RWPE2 (cell line): ENCODE measurements at places on chromosomes 5 and 9.

GRCh38 chr5:62168506-62169281 is 137.3 kb upstream of the KIF2A start:
- no peak overlapping the region for H3K4me3 ChIP-seq
- H3K27ac ChIP-seq, result no peak overlapping the region
- peaks cover 5% of the 10 kb centered on the region for H3K4me1 ChIP-seq
- no peaks in the 10 kb centered on the region for H3K36me3 ChIP-seq
- no peak for DNase-seq

GRCh38 chr9:16869131-16869881 is 1.2 kb downstream of the BNC2 start:
- peaks cover 9% of the 10 kb centered on the region for H3K4me1 ChIP-seq
- no peak overlapping the region for H3K4me3 ChIP-seq
- H3K36me3 ChIP-seq, result no peaks in the 10 kb centered on the region
- peaks cover 19% of the 10 kb centered on the region for H3K27me3 ChIP-seq

DNA sequence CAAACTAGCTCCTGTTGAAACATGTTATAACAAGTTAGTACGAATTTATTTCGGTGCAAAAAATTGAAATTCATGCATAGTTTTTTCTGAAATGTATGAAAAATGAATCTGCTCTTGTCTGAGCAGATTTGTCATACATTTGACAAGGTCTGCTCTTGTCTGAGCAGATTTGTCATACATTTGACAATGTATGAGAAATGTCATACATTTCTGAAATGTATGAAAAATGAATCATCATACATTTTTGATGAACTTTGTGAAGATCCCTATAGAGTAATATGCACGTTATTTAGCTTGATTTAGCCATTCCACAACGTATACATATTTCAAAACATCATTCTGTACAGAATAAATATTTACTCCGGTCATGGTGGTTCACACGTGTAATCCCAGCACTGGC is 85.9 kb upstream of the PARP8 start:
- H3K27me3 ChIP-seq, result no peaks in the 10 kb centered on the region
- H3K4me1 ChIP-seq, result peaks cover 20% of the 10 kb centered on the region
- H3K27ac ChIP-seq, result peak overlapping the region; percentile 83
- no peak for DNase-seq
- no peaks in the 10 kb centered on the region for H3K36me3 ChIP-seq

DNA sequence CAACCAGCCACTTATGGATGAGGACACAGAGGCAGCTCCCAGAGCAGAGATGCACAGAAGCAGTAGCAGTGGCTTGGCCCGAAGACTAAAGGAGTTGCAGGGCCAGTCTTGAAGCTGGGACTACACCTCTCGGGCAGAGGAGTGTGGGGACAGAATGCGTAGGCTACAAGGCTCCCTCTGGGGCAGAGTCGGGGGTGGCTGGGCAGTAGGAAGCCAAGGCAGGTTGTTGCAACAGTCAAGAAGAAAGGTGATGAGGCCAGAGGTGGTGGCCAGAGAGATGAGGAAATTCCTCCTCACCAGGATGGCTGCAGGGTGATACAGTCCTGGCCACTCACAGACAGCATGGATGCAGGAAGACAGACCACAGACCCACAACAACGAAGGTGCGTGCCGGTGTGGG is 4.9 kb upstream of the N4BP3 start:
- peak overlapping the region; percentile 11 for H3K27ac ChIP-seq
- no peaks in the 10 kb centered on the region for H3K36me3 ChIP-seq
- no peak for DNase-seq
- H3K4me1 ChIP-seq, result peaks cover 26% of the 10 kb centered on the region

GRCh38 chr5:120538644-120539043 is 74.5 kb downstream of the PRR16 start:
- no peak for DNase-seq
- H3K4me3 ChIP-seq, result no peak overlapping the region
- no peaks in the 10 kb centered on the region for H3K27me3 ChIP-seq
- H3K27ac ChIP-seq, result peak overlapping the region; percentile 39
- H3K4me1 ChIP-seq, result peaks cover 20% of the 10 kb centered on the region

DNA sequence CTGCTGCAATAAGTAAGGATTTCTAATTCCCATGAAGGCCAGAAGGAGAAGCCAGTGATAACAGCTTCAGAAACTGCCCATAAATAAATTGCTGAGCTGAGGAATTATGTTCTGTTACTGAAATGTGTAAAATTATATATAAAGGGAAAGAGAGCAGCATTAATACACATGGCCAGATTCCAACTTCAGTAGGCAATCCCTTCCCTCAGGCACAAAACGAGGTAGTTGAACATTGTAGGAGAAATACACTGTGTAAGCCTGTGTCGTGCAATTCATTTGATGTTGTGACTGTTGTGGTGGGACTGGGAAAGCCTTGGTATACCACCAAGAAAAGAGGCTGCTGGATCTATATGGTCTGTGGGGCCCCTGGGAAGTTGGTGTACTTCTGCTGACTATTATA is 192.9 kb downstream of the WDR70 start:
- no peaks in the 10 kb centered on the region for H3K36me3 ChIP-seq
- H3K27me3 ChIP-seq, result no peaks in the 10 kb centered on the region
- no peak for DNase-seq
- H3K27ac ChIP-seq, result no peak overlapping the region
- no peaks in the 10 kb centered on the region for H3K4me1 ChIP-seq

GRCh38 chr5:73222173-73222572 is 49.2 kb downstream of the TMEM174 start:
- no peaks in the 10 kb centered on the region for H3K4me1 ChIP-seq
- no peak overlapping the region for H3K27ac ChIP-seq
- H3K27me3 ChIP-seq, result no peaks in the 10 kb centered on the region
- no peaks in the 10 kb centered on the region for H3K36me3 ChIP-seq
- no peak for DNase-seq
- no peak overlapping the region for H3K4me3 ChIP-seq

- no peak overlapping the region for H3K4me3 ChIP-seq
- no peaks in the 10 kb centered on the region for H3K27me3 ChIP-seq
- no peak for DNase-seq
- no peaks in the 10 kb centered on the region for H3K36me3 ChIP-seq
Observed at GRCh38 chr5:14996997-14997396, 125.4 kb upstream of the ANKH start.

- no peak for DNase-seq
- H3K36me3 ChIP-seq, result no peaks in the 10 kb centered on the region
- H3K4me3 ChIP-seq, result no peak overlapping the region
- no peaks in the 10 kb centered on the region for H3K27me3 ChIP-seq
Observed at GRCh38 chr5:121121786-121122185, 657.7 kb downstream of the PRR16 start.

- H3K4me1 ChIP-seq, result no peaks in the 10 kb centered on the region
- peaks cover 16% of the 10 kb centered on the region for H3K27me3 ChIP-seq
- DNase-seq, result no peak
- no peak overlapping the region for H3K4me3 ChIP-seq
- H3K27ac ChIP-seq, result no peak overlapping the region
Observed at GRCh38 chr5:60535198-60535597, 164.8 kb downstream of the DEPDC1B start.

GRCh38 chr9:126926364-126926763 is 11.8 kb downstream of the RALGPS1 start:
- no peak for DNase-seq
- H3K4me3 ChIP-seq, result no peak overlapping the region
- H3K36me3 ChIP-seq, result no peaks in the 10 kb centered on the region
- no peak overlapping the region for H3K27ac ChIP-seq
- no peaks in the 10 kb centered on the region for H3K27me3 ChIP-seq

DNA sequence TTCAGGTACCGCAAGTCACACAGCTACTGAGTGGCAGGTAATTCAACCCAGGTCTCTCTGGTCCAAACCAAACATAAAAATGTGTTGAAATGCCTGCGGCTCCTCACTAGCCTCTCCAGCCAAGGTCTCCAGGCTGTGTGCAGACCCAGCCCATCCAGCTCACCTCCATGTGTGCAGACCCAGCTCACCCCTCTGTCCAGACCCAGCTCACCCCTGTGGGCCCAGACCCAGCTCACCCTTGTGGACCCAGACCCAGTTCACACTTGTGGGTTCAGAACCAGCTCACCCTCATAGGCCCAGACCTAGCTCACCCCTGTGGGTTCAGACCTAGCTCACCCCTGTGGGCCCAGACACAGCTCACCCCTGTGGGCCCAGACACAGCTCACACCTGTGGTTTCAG is 188.0 kb upstream of the ADCY2 start:
- H3K4me1 ChIP-seq, result no peaks in the 10 kb centered on the region
- no peaks in the 10 kb centered on the region for H3K36me3 ChIP-seq
- no peak for DNase-seq
- no peaks in the 10 kb centered on the region for H3K27me3 ChIP-seq

DNA sequence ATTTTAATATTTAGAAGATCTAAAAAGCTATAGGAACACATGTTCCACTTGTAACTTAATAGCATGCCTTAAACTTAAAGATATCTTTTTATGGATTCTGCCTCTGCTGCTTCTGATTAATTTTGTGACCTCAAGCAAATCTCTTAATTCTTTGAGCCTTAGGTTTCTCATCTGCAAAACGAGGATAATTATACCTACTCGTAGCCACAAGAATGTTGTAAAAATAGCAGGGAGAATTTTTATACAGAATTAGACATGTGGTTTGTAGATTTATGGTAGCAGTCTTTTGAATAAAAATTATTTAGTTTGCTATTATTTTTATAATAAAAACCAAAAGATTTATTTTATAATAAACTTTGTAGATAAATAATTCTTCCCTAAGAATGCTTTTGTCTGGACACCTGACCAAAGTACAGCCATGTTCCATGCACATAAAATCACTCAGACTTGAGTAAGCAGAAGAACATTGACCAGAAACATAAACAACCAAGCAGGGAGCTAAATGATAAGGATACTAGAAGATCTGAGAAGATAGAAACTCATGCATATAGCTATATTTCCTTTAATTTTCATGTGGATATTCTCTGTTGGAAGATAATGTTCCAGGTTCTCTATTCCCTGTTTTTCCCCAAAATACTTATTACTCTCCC is 18.5 kb downstream of the C9orf85 start:
- H3K27ac ChIP-seq, result no peak overlapping the region
- no peak for DNase-seq
- peaks cover 3% of the 10 kb centered on the region; the same call in 1 of the 2 replicates for H3K36me3 ChIP-seq
- H3K27me3 ChIP-seq, result no peaks in the 10 kb centered on the region
- H3K4me1 ChIP-seq, result peaks cover 14% of the 10 kb centered on the region
- no peak overlapping the region for H3K4me3 ChIP-seq

- no peak overlapping the region for H3K27ac ChIP-seq
- peaks cover 4% of the 10 kb centered on the region; the same call in 1 of the 2 replicates for H3K36me3 ChIP-seq
- H3K4me3 ChIP-seq, result no peak overlapping the region
- no peak for DNase-seq
Observed at GRCh38 chr9:78015241-78015640, 16.4 kb downstream of the GNAQ start.

DNA sequence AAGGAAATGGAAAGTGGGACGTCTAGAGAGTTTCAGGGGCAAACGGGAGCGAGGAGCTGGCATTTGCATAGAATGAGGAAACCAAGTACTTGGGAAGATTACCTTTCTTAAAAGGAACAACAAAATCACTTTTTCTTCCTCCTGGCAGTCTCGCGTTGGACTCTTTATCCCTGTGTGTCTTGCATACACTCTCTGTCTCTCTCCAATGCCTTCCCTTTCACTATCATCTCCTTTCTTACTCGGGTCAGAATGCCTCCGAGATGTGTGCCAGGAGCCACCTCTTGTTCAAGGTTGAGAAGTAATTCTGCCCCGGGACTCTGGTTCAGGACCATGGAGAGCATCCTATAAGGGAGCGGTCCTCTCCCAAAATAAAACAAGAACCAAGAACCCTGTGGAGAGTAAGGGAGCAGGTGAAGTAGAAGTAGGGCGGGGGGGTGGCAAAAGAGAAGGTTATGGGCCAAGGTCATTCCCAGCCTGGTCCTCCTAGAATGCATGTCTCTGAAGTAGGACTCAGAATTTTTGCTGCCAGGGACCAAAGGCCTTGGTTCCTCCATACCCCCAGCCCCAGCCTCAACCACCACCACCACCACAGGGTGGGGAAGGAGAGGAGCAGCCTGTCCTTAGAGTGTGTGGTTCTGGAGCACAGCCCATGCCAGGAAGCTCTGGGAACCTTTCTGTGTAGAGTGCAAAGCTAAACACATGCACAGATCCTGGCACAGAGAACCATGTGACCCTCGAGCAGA is 72.1 kb upstream of the ARAP3 start:
- no peaks in the 10 kb centered on the region for H3K36me3 ChIP-seq
- no peak overlapping the region for H3K27ac ChIP-seq
- peaks cover 34% of the 10 kb centered on the region for H3K27me3 ChIP-seq
- DNase-seq, result no peak
